ENCODE measurements at places on chromosomes 2 and 18.
A peak's percentile ranks its signal among the peaks of the same experiment; 100 is the strongest.

DNA sequence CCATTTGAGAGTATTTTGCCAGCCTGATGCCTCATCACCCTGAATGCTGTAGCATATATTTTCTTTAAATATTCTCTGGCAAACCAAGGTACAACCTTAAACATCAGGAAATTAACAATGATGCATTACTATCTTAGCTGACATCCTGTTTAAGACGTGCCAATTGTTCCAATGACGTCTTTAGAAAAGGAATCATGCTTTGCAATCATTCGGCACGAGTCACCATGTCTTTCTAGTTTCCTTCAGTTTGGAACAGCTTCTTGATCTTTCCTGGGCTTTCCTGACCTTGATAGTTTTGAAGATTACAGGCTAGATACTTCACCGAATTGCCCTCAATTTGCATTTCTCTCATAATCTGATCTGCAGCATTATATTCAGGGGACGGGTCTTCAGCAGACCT is 88.2 kb upstream of the GLI2 start:
- DNase-seq = no peak

DNA sequence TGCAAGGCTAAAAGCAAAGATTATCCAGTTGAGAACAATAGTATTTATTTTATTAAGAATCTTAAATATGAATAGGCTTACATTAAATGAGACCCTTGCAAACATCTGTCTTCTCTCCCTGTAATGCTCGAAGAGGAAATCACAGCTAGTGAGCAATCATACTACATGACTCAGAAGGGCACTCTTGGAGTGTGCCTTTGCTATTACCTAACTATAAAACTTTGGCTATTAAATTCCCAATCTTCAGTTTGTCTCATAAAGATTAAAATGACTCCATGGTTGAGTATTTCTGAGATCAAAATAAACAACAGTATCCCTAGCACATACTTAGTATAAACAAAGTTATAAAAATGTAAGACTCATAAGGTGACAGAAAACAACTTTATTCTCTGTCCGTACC is 296.9 kb downstream of the KCNJ3 start:
- no peak for DNase-seq

- DNase-seq = no peak
Observed at GRCh38 chr18:76259096-76259495, 235.9 kb downstream of the ZNF516 start.

DNA sequence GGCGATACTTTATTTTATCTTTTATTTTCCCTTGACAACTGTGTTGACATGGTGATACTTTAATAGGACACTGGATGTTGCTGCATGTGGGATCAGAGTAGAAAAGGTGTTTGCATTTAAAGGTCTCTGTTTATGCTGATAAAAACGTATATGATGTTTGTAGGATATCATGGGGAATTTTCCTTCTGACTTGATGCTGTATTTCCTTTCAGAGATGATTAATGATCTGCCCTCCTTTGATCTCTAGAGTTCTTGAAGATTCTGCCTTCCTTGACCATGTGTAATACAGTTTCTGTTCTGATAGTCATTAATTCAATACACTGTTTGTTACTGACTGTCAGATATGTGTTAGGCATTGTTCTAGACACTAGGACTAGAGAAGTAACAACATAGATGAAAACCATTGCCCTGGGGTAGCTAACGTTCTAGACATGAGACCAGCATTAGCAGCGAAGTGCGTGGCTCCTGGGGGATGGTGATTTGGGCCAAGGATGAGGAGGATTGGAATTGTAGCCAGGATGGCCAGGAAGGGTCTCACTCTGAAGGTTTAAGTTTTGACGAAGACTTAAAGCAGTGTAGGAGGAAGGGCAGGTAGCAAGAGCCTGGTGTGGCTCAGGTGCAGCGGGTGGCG is 2.8 kb downstream of the ATG4B start:
- no peak for DNase-seq

GRCh38 chr2:142944721-142945120 is 67.3 kb downstream of the KYNU start:
- no peak for DNase-seq

DNA sequence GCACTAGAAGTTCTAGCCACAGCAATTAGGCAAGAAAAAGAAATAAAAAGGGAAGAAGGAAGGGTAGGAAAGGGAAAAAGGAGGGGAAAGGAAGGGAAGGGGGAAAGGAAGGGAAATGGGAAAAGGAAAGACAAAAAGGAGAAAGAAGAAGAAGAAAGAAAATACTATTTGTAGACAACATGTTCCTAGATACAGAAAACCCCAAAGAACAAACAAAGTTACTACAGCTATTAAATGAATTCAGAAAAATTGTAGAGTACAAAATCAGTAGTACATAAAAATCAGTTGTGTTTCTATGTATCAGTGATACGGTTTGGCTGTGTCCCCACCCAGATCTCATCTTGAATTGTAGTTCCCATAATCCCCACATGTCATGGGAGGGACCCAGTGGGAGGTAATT is 52.3 kb downstream of the RPE start:
- DNase-seq = no peak

GRCh38 chr2:156470975-156471583 is 34.9 kb downstream of the GPD2 start:
- no peak for DNase-seq

DNA sequence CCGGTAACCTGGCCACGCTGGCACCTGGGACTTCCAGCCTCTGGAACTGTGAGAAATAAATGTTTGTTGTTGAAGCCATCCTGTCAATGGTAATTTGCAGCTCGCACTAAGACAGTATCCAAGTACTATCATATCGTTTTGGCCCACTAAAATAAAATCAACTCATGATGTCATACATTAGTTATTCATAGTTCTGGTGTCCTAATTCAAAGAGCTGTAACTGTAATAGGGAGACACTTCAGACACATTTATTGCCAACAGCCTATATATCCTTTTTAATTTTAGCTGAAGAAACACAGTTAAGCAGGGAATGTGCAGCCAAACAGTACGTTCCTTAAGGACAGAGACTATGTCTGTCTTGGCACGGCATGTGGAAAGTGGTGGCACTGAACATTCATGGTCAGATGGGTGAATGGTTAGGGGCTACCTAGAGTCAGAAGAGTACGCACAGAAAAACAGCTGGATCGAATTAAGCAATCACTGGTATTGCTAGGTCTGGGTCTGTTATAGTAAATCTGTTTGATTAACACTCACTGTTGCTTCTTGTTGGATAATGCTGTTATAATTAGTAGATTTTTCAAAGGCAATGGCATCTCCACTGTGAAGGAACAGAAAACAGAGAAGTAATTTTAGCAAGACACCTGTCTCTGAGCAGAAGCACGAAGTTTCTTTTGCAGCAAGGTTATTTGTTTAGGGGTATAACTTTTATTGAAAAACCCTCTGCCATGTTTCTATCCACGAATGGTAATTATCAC is 41.3 kb upstream of the CREG2 start:
- DNase-seq = no peak

GRCh38 chr18:69944436-69944835 is 3.2 kb downstream of the CD226 start:
- no peak for DNase-seq

DNA sequence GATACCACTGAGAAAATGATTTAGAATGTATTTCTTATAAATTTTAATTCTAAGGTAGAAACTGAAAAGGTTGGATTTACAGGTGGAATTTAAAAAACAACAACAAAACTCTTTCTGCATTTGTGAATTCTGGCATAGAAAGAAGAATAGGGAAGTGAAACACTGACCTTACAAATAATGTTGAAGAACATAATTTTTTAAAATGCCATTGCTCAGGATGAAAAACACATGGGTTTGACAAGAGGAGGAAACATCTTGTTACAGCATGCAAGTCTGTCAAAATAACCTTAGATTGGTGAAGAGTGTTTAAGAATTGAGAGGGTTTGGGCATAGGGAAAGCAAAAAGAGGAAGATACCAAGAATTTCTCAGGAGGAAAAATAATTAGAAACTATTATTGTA is 184.3 kb downstream of the UBE2E3 start:
- no peak for DNase-seq

GRCh38 chr2:222361787-222362186 is 62.6 kb upstream of the SGPP2 start:
- DNase-seq = no peak

DNA sequence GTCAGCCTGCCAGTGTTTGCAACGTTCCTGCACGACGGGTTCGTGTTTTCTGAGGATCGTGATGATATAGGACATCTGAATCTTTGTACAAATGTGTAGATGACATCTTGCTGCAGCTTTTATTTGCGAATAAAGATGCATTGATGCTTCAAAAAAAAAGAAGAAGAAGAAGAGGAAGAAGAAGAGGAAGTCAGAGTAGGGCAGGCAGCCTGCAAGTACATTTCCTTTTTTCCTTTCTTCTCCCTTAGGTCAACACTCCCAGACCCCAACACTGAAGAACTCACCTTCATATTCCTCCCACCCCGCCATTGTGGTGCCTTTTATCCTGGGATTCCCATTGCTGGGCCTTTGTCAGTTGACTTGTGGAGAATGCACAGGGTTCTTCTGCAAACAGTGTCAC is 91.5 kb downstream of the FHOD3 start:
- DNase-seq = no peak

GRCh38 chr2:218077464-218078216 is 8.6 kb downstream of the RUFY4 start:
- DNase-seq = no peak

GRCh38 chr2:128593518-128593878 is 274.8 kb upstream of the HS6ST1 start:
- no peak for DNase-seq

DNA sequence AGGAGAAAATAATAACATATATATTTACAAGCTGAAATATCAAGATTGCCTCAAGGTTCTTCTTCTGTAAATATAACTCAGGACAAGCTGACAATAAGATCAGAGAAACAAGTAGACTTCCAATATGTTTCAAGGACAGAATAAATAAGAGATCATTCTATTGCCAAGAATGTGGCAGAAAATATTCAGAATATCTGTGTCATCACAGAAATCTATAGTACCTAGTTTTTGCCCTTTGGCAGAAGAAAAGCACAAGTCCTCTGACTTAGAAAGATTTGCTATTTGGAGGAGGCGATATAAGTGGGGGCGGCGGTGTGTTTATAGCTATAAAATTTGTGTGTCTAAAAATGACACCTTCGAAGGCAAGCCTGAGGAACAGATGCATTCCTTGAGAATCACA is 34.3 kb downstream of the ARHGAP15 start:
- DNase-seq = no peak

- no peak for DNase-seq
Observed at GRCh38 chr2:217242947-217243346, 383.1 kb upstream of the TNP1 start.

DNA sequence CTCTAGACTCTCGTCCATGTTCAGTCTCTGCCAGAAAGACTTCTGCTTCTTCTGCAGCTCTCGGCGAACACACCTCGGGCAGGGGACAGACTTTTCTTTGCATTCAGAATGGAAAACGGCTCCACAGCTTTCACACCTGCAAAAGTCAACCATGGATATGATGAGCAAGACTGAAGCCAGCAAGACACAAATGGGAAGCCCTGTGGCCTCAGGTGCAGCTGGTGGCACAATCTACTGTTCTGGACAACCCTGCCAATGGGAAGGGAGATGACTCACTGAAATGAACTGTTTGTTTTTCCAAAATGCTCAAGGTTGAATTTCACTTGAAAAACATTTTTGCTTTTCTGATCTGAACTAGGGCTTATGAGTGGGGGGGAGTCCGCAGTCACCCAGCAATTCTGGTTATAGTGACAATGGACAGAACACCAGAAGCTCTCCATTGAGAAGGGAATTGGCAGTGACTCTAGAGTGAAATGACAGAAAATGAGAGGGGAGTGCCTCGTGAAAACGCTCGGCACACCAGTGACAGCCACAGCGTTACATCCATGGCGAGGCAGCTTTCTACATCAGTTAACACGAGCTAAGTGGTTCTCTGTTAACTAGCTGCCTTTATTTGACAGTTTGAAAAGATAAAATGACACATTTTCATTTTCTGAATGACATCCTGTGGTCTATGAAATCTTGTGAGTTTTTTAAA is 58.8 kb upstream of the FZD5 start:
- no peak for DNase-seq

- DNase-seq = no peak
Observed at GRCh38 chr2:14322306-14322705, 310.2 kb upstream of the LRATD1 start.

GRCh38 chr2:201960305-201960704 is 73.3 kb upstream of the FZD7 start:
- no peak for DNase-seq

- DNase-seq = no peak
Observed at GRCh38 chr18:23853448-23854195, 160.9 kb upstream of the TTC39C start.

- DNase-seq = no peak
Observed at GRCh38 chr18:46833899-46834298, 77.0 kb upstream of the ST8SIA5 start.

DNA sequence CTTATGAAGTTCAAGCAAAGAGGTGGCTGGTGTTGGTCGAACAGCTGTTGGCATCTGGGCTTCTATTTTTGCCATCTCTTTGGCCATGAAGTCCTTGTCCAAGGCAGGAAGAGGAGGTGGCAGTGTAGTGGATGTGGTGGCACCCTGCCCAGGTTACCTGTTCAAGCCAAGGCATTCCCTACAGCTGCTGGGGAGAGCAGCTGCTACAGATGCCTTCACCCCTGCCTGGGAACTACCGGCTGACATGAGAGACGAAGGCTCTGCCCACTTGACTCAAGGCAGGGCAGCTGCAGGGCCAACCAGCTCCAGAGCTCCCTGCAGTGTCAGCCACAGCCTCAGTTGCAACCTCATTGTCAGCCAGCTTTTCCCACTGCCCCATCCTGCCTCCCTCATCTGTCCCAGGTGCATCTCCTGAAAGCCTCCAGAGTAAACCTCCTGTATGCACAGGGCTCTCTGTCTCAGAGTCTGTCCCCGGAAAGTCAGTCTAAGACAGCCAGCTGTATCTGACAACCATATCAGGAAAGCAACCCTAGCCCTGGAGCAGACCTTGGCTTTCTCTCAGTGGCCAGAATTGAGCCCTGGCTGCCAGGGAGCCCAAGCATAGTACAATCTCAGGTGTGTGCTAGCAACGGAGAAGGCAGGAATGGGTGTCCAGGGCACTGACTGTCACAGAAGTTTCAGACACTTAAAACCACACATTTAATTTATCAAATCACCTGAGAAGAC is 115.9 kb downstream of the RPIA start:
- no peak for DNase-seq

- peak; percentile 67 for DNase-seq
Observed at GRCh38 chr2:204019572-204020501, 83.3 kb downstream of the ICOS start.

GRCh38 chr2:75820693-75821092 is 110.0 kb upstream of the GCFC2 start:
- DNase-seq = no peak
